ENCODE measurements at places on chromosomes 5 and 9.

- no peak overlapping the region for H3K27ac ChIP-seq
- H3K4me3 ChIP-seq = no peak overlapping the region
- peak; percentile 12 for DNase-seq
- H3K27me3 ChIP-seq = no peaks in the 10 kb centered on the region
- H3K36me3 ChIP-seq = peaks cover 16% of the 10 kb centered on the region
- peaks cover 18% of the 10 kb centered on the region for H3K4me1 ChIP-seq
These were observed 142.8 kb downstream of the DCP2 start for GRCh38 chr5:113119246-113119924.

DNA sequence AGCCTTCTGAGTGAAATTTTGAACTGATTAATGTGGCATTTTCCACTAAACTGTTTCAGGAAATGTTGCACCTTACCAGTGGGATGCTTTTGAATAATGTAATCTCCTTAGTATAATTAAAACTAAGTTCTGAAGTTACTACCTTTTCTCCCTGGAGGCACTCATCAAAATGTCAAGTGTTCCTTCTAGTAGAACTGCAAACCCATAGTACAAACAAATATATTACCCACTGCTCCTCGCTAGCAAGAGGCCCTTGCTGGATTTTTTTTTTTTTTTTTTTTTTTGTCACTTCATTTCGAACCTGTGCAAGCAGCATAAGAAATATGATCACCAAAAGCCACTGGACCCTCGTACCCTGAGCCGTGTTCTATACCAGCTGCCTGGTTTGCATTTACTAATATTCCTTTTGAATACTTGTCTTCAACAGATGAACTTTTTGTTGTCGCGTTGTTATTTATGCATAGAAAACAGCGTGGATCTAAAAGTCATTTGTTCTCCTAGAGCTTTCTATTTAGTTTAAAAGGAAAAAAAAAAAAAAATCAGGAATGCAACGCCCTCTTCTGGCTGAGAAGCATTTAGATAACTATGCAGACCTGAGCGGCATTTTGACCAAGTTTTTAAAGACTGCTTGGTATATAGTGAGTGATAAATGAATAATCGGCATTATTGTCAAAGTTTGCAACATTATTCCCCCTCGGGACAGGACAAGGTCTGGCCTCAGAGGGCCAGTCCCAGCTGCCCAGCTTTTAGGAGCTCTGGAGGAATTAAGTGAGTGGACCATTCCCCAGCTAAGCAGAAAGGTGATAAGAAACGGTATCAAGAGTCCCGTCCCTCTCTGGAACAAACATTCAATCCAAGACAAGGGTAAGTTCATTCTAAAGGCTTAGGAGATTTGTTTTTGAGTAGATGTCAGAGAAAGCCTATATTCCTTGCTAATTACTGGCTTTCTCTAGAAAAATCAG lies 162.5 kb upstream of the KIF2A start:
- peak; percentile 40 for DNase-seq
- no peaks in the 10 kb centered on the region for H3K36me3 ChIP-seq
- H3K27ac ChIP-seq = no peak overlapping the region
- no peak overlapping the region for H3K4me3 ChIP-seq
- H3K4me1 ChIP-seq = no peaks in the 10 kb centered on the region

- no peak overlapping the region for H3K4me3 ChIP-seq
- no peak overlapping the region for H3K27ac ChIP-seq
- H3K36me3 ChIP-seq = no peaks in the 10 kb centered on the region
- DNase-seq = no peak
These were observed 332.3 kb upstream of the KLF9 start for GRCh38 chr9:70746760-70747159.

GRCh38 chr9:81080900-81081299 lies 608.4 kb downstream of the TLE1 start:
- H3K4me3 ChIP-seq = no peak overlapping the region
- H3K36me3 ChIP-seq = no peaks in the 10 kb centered on the region
- DNase-seq = no peak
- H3K27ac ChIP-seq = no peak overlapping the region
- H3K27me3 ChIP-seq = no peaks in the 10 kb centered on the region

DNA sequence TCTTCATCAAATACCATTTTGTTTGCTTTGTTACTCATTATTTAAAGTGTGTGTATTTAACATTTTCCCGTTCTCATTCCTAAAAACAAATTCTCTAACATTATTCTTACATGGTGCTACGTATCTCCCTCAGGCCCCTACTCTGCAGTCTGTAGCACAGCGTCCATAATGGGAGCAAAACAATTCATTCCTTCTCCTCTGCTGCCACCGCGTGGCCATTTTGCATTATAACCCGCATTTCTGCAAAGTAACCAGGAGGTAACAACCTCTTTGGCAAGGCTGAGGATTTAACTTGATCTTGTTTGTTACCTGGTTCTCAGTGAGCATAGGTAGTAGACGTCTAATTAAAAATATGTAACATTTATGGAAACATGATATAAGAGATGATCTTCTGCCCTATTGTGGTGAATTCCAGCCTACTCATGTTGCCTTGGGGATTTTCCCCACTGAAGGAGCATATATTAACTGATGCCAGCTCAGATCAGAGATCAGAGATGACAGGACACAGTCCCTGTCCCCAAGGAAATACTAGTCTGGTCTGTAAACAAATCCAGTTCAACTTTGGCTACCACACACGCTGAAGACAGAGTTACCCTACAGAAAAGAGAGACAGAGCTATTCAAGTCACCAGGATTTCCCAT lies 10.5 kb downstream of the OR1K1 start:
- H3K36me3 ChIP-seq = peaks cover 2% of the 10 kb centered on the region
- DNase-seq = peak; percentile 74
- H3K27ac ChIP-seq = no peak overlapping the region
- H3K27me3 ChIP-seq = no peaks in the 10 kb centered on the region

GRCh38 chr9:16721972-16722371 lies 148.5 kb downstream of the BNC2 start:
- peak overlapping the region; percentile 38 for H3K27ac ChIP-seq
- peaks cover 4% of the 10 kb centered on the region for H3K36me3 ChIP-seq
- DNase-seq = peak; percentile 30
- no peak overlapping the region for H3K4me3 ChIP-seq

GRCh38 chr5:37254581-37254980 lies 5.4 kb upstream of the CPLANE1 start:
- H3K27me3 ChIP-seq = no peaks in the 10 kb centered on the region
- H3K27ac ChIP-seq = no peak overlapping the region
- no peak overlapping the region for H3K4me3 ChIP-seq
- no peak for DNase-seq
- H3K36me3 ChIP-seq = no peaks in the 10 kb centered on the region
- H3K4me1 ChIP-seq = peaks cover 4% of the 10 kb centered on the region

GRCh38 chr5:18800293-18801025 lies 1166.2 kb downstream of the TAF11L14 start:
- no peak overlapping the region for H3K27ac ChIP-seq
- no peaks in the 10 kb centered on the region for H3K36me3 ChIP-seq
- DNase-seq = no peak
- no peaks in the 10 kb centered on the region for H3K27me3 ChIP-seq
- H3K4me1 ChIP-seq = no peaks in the 10 kb centered on the region
- no peak overlapping the region for H3K4me3 ChIP-seq

DNA sequence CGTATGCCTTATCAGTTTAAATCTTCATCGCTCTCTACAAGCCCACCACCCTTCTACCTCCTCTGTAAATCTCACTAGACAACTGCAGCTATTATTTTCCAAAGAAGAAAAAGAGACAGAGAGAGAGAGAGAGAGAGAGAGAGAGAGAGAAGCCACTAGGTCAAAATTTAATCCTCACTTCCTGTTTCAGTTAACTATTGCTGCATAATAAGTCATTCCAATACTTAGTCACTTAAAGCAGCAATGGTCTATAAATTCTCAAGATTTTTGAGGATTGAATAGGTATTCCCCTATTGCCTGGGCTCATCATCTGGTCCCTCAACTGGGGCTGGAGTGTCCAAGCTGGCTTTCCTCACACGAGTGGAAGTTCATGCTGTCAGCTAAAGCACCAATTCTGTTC lies 68.8 kb downstream of the ITGA1 start:
- peak overlapping the region; percentile 98 for H3K27ac ChIP-seq
- H3K4me1 ChIP-seq = peaks cover 19% of the 10 kb centered on the region
- H3K4me3 ChIP-seq = no peak overlapping the region
- peak; percentile 72 for DNase-seq
- H3K27me3 ChIP-seq = no peaks in the 10 kb centered on the region

DNA sequence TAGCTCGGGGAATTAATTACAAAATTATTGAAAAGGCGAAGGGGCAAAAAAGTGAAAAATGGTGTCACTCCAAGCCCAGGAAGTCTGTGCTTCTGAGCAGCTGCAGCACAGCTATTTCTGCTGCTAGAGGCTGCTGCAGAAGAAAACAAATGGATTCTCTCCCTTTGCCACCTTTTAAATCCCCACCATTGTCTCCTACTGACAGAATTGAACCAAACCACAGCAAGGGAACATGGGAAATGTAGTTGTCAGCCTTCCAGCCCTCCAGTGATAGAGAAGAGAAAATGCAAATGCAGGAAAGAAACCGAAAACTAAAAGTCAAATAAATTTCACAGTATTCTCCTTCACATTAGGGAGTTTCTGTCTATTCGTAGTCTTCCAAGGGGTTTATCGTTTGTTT lies 33.4 kb upstream of the CDC42SE2 start:
- H3K27me3 ChIP-seq = no peaks in the 10 kb centered on the region
- no peak overlapping the region for H3K4me3 ChIP-seq
- no peaks in the 10 kb centered on the region for H3K4me1 ChIP-seq

DNA sequence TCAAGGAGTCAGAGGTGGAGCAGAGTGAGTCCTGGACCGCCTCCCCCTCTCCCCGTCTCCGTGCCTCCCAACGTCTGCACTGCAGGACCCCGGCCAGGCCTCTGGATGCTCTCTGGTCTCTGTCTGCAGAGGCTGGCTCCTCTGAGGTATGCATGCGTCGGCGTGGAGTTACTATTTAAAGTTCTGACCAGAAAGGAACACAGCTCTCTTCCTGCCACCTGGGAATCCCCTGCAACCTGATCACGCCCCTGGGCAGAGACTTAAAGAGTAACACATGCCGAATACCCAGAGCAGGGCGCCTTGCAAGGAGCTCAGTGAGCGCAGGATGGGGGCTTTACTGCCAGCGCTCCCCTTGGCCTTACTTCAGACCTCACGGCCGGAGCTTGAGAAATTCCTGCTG lies 16.0 kb downstream of the ANXA6 start:
- H3K27ac ChIP-seq = no peak overlapping the region
- DNase-seq = peak; percentile 25
- H3K36me3 ChIP-seq = peaks cover 84% of the 10 kb centered on the region
- H3K27me3 ChIP-seq = no peaks in the 10 kb centered on the region
- H3K4me1 ChIP-seq = peaks cover 2% of the 10 kb centered on the region

GRCh38 chr5:32711681-32712480 lies 760 bp downstream of the NPR3 start:
- H3K36me3 ChIP-seq = peaks cover 3% of the 10 kb centered on the region
- H3K4me1 ChIP-seq = no peaks in the 10 kb centered on the region
- DNase-seq = peak; percentile 49
- peak overlapping the region; percentile 77 for H3K27ac ChIP-seq
- peak overlapping the region; percentile 72 for H3K4me3 ChIP-seq
- H3K27me3 ChIP-seq = no peaks in the 10 kb centered on the region

DNA sequence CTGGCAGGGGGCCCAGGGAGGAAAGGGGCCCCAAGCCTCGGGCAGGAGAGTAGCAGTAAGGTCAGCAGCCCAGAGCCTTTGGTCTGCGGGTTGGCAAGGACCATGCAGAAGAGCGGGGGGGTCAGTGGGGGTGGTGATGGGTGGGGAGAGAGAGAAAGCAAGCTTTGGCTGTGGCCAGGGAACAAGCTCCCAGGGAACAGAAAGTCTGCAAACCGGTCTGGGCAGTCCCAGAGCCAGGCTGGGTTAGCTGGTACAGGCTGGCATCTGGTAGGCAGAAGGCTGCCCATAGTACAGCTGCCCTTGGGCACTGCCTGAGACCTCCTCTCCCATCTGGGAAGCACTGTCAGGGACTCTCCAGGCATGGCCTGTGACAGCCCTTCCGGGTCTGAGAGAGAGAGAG lies 10.5 kb upstream of the EPB41L4B start:
- H3K36me3 ChIP-seq = no peaks in the 10 kb centered on the region
- H3K4me1 ChIP-seq = peaks cover 4% of the 10 kb centered on the region
- DNase-seq = no peak
- peaks cover 2% of the 10 kb centered on the region for H3K27me3 ChIP-seq
- no peak overlapping the region for H3K27ac ChIP-seq

DNA sequence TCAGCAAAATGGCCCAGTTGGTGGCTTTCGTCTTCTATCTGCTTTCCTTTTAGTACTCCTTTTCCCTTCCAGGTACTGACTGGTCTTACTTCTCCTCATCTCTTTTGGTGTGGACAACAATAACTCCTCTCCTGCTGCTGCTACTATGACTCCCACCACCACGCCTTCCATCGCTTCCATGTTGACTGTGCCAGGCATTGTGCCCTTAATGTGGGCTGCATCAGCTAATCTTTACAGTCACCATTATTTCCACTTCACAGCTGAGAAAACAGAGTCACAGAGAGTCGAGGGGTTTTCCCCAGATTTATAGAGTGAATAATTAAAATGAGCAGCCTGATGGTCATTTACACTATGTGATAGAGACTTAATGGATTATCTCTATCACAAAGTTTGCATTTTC lies 184.9 kb upstream of the IL12B start:
- H3K4me1 ChIP-seq = peaks cover 8% of the 10 kb centered on the region
- H3K4me3 ChIP-seq = no peak overlapping the region
- H3K36me3 ChIP-seq = no peaks in the 10 kb centered on the region
- no peak for DNase-seq
- peaks cover 4% of the 10 kb centered on the region for H3K27me3 ChIP-seq
- no peak overlapping the region for H3K27ac ChIP-seq

GRCh38 chr9:135076143-135076875 lies 11.2 kb upstream of the OLFM1 start:
- H3K27me3 ChIP-seq = peaks cover 20% of the 10 kb centered on the region
- H3K27ac ChIP-seq = no peak overlapping the region
- H3K4me1 ChIP-seq = no peaks in the 10 kb centered on the region
- no peak for DNase-seq

DNA sequence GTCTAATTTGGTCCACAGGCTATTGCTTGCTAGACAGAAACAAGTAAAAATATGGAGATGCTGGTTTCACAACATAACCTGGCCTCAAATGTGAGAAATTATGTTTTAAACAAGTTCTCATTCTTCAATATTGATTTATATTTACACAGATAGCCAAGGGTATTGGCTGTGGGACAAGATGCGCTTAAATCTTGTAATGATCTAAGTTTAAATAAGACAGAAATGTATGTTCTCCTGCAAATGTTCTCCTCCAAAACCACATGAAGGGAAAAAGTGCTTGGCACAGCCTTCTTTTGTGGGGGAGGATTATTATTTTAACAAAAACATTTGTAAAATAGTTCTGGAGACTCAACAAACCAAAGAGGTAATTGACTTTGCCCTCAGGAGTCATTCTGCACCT lies 356.0 kb downstream of the DMAC1 start:
- no peak overlapping the region for H3K27ac ChIP-seq
- H3K4me1 ChIP-seq = peaks cover 5% of the 10 kb centered on the region
- no peak overlapping the region for H3K4me3 ChIP-seq
- H3K27me3 ChIP-seq = no peaks in the 10 kb centered on the region
- no peak for DNase-seq

DNA sequence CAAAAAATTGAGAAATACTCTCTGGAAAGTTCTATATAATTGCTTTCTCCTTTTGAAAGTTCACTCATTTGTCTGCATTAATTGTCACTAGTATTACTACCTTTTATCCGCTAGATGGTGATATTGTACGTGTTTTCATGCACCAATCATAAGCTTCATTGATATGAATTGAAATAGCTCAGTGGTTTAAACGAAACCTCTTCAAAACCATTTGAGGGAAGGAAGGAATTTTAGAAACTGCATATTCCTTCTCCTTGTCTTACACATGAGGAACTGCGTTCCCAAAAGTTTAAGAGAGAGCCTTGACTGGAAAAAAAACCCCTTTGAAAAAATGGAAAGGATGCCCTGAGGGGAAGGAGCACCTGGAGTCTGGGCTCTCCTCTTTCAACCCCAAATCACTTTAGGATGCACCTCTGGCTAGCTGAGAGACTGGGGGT lies 98.6 kb downstream of the YTHDC2 start:
- DNase-seq = peak; percentile 51
- no peaks in the 10 kb centered on the region for H3K27me3 ChIP-seq
- no peak overlapping the region for H3K4me3 ChIP-seq
- no peak overlapping the region for H3K27ac ChIP-seq
- H3K4me1 ChIP-seq = peaks cover 9% of the 10 kb centered on the region
